ENCODE measurements at places on chromosomes 6 and 20.

GRCh38 chr20:44773070-44773829 lies 27.6 kb downstream of the KCNK15 start:
- DNase-seq: no peak

- no peak for DNase-seq
Measured at GRCh38 chr20:33739493-33739892, 7.7 kb downstream of the ZNF341 start.

- no peak for DNase-seq
Measured at GRCh38 chr20:63273635-63274380, 1.2 kb downstream of the ARFGAP1 start.

DNA sequence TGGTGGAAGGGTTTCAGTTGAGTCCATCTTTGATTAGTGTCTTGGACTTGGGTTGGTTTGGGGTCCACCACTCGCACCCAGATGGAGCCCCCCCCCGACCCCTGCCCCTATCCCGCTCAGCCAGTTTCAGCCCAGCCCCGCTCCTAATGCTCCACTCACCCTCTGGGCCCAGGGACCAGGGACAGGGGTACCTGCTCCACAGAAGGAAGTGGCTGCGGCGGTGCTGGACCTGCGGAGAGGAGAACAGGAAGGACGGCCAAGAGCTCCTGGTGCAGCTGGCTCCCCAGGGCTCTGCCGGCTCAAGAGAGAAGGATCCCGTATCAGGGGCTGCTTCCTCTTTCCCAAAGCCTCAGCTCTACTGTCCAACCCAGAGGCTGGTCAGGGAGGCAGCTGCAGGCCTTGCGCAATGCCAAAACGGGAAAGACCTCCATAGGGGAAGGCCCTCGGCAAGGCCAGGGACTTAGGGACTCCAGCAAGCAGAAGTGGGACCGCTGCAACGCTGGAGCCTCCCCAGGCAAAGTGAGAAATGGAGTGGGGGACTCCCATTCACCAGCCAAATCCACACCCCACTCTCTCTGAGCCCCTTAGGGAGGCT lies at the start of gene SIGLEC1:
Gene SIGLEC1 (minus strand): TSS at position 322 of the 595 bp plus-strand sequence. CDS start 5,472 bp downstream, outside the sequence.
- DNase-seq: no peak

- DNase-seq: no peak
Measured at GRCh38 chr6:155267411-155267810, 3.6 kb downstream of the CLDN20 start.

- no peak for DNase-seq
Measured at GRCh38 chr6:17086469-17086868, 15.4 kb upstream of the STMND1 start.

GRCh38 chr6:99589907-99590493 lies 16.6 kb upstream of the PRDM13 start:
- DNase-seq: no peak

DNA sequence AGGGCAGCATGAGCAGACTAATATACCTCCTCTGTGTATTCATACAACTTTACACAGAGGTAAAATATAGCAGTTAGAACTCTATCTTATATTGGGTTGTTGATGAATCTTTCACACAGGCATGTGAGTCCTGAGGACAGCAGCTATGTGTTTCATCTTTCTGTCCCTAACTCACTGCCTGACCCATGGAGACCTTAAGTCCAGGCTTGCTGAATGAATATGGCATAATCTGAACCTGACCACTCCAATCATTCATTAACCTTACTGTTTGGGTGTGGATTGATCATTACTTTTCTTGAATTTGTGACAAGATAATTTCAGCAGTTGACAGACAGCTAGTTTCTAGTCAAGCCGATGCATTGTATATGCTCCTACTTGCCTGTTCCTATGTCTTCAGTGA lies 27.3 kb upstream of the TSPYL1 start:
- DNase-seq: no peak

DNA sequence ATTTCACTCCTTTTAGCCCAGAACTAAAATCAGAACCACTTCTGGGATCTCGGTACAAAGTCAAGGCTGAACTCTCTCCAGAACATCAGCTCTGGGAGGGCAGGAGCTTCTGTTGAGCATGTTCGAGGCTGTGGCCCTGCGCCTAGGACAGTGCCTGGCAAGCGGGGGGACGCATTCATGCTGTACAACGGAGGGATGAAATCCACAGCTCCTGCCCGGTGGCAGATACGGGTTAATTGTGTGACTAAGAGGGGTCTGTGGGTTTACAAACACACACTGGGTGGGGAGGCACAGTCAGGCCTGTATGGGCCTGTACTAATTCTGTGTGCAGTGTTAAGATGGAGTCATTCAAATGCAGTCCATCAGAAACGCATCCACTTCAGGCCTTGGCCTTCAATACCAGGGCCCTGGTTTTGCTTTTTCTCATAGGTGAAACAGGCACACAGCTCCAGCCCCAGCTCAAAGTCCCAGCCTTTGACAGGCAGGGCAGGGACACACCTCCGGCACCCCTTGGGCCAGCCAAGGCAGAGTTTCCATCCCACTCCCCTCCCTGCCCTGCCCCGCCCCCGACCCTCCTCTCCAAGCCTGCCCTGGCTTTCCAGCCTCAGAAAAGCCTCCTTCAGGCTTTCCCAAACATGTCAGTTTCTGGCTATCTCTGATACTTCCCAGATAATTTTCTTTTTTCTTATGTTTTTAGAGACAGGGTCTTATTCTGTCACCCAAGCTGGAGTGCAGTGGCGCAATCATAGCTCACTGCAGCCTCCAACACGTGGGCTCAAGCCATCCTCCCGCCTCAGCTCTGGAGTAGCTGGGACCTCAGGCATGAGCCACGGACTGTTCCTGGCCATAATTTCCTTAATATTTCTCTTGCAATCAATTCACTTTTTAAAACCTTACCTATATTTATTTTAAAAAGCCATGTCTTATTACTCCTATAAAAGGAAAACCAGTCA lies 109.8 kb downstream of the SULF2 start:
- no peak for DNase-seq

GRCh38 chr6:154448448-154449096 lies 61.9 kb downstream of the CNKSR3 start:
- DNase-seq: no peak

All from activated CD8-positive, alpha-beta memory T cell treated with anti-CD3 and anti-CD28 coated beads for 1 hour (primary cell).